ENCODE measurements at places on chromosomes 7 and 10.
A peak's percentile ranks its signal among the peaks of the same experiment; 100 is the strongest.

- peak; percentile 0 for DNase-seq
These were observed 64.3 kb downstream of the MYL10 start for GRCh38 chr7:101564778-101565211.

DNA sequence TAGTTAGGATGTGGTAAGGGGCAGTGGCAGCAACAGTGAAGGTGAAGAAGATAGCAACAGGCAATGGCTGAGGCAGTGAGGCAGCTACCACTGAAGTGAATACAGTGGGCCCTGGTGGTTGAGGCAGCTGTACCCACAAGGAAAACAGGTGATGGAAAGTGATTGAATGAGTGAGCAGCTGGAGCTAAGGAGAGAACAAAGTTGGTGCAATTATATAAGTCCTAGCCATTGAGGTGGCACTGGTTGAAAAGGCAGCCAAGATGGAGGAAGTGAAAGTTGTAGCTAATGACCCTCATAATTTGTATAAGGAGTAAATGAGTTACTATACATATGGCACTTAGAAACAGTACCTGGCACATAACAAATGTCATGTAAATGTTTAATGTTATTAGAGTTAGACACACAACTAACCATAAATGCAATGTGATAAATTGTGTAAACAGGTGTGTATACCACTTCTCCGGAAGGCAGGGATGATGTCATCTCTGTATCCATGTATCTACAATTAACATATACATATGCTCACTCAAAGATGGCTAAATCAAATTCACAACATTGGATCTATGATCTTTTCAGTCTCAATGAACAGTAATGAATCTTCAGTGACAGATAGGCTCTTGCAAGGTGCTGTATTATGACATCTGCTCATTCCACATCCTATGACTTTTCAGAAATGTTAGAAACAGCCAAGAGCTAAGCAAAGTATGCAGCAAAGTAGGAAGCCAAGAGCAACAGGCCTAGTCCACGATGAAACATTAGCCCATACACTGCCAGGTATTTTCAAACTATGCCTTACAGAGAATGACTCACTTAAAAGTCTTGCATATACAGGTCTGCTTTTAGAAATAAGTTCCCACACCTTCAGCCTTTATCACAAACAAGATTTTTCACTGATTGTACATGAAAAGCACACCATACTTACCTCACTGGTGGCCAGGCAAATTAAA lies 10.7 kb downstream of the XPNPEP1 start:
- no peak for DNase-seq

DNA sequence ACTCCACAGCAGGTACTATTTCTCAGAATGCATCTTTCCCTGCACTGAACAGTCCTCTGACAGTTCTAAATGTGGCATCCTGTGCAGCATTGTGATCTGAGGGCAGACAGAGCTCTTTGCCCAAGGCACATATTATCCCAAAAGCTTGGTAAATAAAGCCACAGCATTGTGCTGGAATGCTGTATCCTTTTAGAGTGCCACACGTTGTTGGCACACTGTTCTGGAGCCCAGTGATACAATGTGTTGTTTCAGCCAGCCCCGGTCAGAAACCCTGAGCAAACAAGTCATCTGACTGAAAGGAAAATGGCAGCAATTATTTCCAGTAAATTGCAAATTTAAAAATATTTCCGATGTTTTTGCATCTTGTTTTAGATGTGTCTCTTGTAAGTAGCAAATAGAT lies 45.4 kb downstream of the NAMPT start:
- DNase-seq: no peak

GRCh38 chr10:129328546-129328945 lies 138.5 kb upstream of the MGMT start:
- DNase-seq: no peak

DNA sequence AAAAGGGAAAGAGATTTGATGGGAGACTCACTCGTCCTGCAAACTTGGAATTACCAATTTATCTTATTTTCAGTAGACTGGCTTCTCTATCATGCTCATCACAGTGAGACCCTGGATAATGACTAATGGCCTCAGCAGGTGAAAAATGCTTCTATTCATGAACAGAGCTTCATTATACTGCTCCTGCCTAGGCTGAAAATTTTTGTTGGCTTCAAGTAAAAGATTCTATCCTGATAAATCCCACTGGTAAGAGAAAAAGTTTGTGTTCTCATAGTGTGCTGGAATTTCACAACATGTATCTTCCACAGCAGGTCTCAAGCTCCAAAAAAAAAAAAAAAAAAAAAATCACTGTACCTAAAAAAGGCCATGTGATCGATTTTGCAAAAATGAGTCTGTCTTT lies 329.3 kb upstream of the FZD8 start:
- DNase-seq: no peak

- peak; percentile 23 for DNase-seq
These were observed 2.0 kb downstream of the HOXA11 start for GRCh38 chr7:27182861-27183681.

DNA sequence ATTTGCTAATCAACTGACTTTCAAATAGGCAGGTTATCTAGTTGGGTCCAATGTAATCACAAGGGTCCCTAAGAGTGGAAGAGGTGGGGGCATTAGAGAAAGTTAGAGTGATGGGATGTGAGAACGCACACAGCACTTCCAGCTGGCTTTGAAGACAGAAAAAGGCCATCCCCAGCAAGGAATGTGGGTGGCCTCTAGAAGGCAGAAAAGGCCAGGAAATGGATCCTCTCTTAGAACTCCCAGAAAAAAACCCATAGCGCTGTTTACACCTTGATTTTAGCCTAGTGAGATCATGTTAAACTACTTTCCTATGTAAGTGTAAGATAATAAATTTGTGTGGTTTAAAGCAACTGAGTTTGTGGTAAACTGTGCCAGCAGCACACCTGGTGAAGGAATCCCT lies 219.5 kb upstream of the HABP2 start:
- DNase-seq: no peak

GRCh38 chr10:11223507-11224140 lies 206.0 kb downstream of the CELF2 start:
- DNase-seq: no peak

GRCh38 chr10:117277675-117278074 lies 36.8 kb downstream of the SLC18A2 start:
- no peak for DNase-seq

DNA sequence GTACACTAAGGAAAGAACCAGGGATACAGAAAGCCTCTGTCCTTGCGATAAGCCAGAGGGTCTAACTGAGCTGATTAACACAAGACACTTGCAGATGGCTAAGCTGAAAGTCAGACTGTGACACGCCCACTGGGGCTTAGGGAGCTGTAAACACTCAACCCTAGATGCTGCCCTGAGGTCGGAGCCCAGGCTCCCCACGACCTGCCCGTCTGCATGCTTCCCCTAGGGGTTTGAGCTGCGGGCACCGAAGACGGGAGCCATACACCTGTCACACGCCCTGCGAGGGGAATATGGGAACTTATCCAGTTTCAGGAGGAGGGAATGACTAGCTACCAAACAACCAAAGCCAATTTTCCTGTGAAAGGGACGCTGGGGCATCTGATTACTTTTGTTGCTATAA lies 96.0 kb downstream of the HTR5A start:
- peak; percentile 36 for DNase-seq

GRCh38 chr10:48659790-48660189 lies 24.9 kb upstream of the WDFY4 start:
- DNase-seq: no peak

- DNase-seq: peak; percentile 88
These were observed at the start of gene NEUROD6 for GRCh38 chr7:31340603-31341002. NEUROD6 (minus strand) TSS chr7:31340726; CDS start chr7:31339268, 1,458 bp downstream.

DNA sequence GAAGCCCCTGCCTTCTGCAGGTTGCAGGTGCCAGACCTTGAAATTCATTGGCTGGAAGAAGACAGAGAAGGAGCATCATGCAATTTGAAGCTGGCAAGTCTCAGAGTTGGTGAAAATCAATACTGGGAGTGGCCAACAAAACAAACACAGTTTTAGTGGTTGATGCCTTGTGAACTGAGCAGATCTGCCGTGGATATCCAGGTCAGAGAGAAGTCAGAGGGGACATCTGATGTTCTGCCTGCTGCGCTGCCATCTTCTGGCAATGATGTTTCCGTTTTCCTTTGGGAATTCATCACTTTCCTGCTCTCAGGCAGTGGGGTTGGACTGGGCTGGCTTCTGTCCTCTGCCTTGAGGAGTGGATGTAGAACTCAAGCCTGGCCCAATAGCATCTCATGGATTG lies 132.0 kb downstream of the RPS24 start:
- no peak for DNase-seq

GRCh38 chr10:28906934-28907333 lies 229.6 kb downstream of the BAMBI start:
- DNase-seq: no peak

DNA sequence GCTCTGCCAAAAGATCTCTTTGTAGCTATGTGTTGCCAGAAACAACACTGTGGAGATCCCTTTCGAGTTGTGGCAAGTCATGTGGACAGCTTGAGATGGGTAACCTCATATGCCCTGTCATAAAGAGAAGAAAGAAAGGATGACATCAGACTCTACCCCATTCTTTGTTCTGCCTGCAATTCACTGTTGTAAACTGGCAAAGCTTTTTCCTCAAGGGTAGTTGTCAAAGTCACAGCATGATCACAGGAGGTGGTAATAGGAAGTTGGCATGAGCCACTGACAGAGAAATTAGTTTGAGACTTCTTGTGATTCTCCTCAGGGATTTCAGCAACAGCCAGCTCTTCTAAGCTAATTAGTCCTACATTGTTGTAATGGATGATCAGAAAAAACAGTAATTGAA lies 19.4 kb upstream of the MINDY3 start:
- no peak for DNase-seq

DNA sequence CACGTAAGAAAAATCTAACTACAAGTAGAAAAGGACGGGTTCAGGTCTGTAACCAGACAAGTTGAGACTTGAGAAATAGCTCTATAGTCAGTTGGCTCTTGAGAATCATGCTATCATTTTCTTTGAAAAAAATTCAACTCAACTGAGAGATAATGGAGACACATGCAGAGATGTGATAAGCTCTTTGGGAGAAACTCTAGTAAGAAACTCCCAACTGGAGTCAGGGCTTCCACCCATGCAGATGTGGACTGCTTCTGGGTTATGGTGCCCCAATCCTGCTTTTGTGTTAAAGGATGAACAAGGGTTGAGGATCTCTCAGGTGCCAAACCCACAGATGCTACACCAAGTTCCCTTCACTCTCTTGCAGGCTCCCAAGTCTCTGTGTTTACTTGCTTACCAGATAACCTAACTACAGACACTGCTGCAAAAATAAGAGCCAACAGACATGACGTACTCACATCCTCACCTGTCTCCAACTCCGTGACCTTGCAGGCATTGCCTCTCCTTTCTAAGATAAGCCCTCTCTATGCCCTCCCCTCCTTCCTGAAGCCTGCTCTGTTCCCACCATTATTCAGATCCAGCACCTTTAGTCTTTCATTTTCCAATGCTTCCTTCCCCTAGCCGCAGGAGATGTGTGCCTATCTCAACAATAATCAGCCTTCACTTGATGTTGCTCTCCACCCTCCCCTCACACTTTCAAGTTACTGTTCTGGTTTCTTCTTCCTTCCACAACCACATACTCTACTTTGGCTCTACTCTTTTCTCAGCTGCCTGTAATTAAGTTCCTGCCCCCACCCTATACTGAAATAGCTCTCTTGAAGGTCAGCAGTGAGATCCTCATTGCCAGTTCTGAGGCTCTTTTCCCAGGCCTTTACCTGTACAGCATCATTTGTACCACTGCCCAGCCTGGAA lies 130.0 kb downstream of the ICA1 start:
- DNase-seq: no peak

DNA sequence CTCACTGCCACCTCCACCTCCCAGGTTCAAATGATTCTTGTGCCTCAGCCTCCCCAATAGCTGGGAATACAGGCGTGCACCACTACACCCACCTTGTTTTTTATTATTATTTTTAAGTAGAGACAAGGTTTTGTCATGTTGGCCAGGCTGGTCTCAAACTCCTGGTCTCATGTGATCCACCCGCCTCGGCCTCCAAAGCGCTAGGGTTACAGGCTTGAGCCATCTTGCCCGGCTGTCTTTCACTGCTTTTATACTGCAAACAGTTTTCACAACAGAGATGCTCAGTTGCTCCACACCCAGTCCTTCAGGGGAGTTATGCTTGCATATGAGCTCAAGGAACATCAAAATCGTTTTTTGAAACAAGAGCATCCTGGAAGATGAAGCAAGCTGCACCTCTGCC lies 1.3 kb upstream of the PRR15 start:
- DNase-seq: no peak

GRCh38 chr10:126407831-126408230 lies 19.6 kb upstream of the ADAM12 start:
- no peak for DNase-seq

- no peak for DNase-seq
These were observed 68.8 kb upstream of the INHBA start for GRCh38 chr7:41771717-41772116.

- no peak for DNase-seq
These were observed 149.5 kb upstream of the SVIL start for GRCh38 chr10:29784175-29784773.

DNA sequence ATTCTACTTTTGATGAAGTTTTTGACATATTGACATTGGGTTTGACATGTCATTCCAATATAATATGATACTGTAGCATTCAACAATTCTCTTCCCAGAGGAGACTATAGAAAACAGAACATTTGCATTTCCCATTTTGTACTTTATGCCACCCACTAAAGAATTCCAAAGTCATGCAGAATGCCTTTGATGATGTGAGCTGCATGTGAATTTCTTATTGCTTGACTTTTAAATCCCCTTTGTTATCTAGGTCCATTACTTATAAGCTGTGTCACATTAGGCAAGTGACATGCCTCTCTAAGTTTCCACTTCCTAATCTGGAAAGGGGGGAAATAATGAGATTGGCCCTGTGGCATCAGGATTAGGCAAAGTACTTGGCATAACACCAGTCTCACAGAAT lies 436.7 kb downstream of the AUTS2 start:
- DNase-seq: no peak

DNA sequence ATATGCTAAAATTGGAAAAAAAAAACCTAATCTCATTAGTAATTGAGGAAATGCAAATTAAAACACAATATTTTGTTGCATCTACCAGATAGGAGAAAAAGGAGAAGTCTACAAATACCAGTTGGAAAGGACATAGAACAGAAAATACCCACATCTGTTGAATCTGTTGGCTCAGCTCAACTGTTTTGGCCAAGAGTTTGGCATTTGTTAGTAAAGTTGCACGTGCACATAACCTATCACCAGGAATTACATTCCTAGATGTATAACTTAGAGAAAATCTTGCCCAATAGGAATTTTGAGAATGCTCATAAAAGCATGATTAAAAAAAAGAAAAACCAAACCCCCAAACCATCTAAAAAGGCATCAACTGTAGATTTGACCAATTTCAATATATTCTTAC lies 282.1 kb upstream of the BMPER start:
- no peak for DNase-seq

- DNase-seq: no peak
These were observed 884.1 kb downstream of the CCSER2 start for GRCh38 chr10:85212526-85212925.
